Activated CD4-positive, alpha-beta T cell treated with anti-CD3 and anti-CD28 coated beads for 24 hours (primary cell): ENCODE measurements at places on chromosomes 7 and 10.

GRCh38 chr7:26343320-26343832, 51.7 kb downstream of the SNX10 start:
- DNase-seq: no peak

DNA sequence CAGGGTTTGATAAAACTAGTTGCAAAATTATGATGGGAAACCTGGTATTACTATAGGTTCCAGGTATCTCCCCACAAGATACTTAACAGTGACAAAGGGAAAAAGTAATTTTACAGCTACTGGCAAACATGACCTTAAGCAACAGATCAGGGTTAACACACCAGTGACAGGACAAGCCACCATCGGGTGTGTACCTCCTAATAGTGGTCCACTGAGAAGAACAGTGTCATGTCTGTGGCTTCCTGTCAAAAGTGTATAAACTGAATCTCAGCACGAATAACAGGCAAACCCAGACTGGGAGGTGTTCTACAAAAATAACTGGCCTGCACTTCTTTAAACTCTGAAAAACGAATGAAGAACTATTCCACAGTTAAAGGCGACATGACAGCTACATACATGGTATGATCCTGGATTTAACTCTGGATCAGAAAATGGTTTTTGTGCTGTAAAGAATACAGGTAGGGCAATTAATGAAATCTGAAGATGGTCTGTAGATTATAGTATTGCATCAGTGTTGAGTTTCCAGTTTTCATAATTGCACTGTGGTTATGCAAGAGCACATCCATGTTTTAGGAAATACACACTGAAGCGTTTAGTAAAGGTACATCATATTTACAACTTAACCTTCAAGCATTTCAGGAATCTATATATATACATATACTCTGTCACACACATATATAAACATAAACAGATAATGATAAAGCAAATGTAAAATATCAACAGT, 32.0 kb upstream of the ARMS2 start:
- DNase-seq: no peak

- DNase-seq: no peak
These were observed 7.4 kb upstream of the APBB1IP start for GRCh38 chr10:26430641-26431163.

DNA sequence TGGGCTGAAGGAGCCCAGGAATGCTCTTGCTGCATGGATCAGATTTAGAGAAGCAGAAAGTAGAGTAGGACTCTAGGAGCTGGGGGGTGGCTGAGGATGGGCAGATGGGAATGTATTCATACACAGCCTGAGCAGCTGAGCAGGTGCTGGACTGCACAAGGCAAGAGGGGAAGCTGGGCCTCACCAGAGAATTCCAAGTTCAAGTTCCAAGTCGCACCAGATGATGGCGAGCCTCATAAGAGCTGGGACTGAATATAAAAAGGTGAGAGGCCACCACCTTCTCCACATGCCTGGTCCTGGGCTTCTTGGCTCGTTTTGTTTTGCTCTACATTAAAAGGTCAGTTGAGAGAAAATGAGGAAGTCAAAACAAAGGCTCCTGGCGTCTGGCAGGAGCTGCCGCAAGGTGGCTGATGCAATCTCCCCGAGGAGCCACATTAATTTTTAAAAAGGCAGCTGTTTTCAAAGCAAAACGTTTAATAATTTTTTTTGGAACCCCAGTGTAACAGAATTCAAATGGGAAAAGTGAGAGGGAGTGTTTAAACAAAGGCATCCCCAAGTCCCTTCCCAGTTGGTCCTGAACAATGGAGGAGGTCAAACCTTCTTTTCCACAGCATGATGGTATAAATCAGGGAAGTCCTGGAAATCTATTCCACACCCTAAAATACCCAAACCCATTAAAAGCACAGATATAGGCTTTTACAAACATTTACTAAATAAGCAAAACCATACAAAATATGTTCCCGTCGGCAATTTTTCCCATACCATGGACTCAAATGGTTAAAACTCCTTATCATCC, 9.5 kb downstream of the CYREN start:
- no peak for DNase-seq

GRCh38 chr7:157413881-157414701, 77.3 kb downstream of the DNAJB6 start:
- no peak for DNase-seq

DNA sequence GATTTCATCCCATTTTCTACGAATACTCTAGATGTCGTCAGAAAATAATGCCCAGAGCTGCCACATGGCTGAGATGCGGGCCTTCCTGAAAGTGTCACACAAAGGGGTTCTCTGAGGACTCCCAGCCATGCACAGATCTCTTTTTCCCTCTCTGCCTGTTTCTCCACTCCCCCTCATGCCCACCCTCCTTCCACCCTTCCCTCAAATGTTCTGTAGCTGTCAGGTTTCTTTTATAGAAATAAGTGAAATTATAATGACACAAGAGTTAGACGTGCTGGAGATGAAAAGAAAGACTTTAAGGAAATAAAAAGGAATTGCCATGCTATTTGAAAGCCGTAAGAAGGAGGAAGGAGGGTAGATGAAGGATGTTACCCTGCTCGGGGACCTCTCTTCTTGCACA, 819.3 kb upstream of the CELF2 start:
- no peak for DNase-seq

DNA sequence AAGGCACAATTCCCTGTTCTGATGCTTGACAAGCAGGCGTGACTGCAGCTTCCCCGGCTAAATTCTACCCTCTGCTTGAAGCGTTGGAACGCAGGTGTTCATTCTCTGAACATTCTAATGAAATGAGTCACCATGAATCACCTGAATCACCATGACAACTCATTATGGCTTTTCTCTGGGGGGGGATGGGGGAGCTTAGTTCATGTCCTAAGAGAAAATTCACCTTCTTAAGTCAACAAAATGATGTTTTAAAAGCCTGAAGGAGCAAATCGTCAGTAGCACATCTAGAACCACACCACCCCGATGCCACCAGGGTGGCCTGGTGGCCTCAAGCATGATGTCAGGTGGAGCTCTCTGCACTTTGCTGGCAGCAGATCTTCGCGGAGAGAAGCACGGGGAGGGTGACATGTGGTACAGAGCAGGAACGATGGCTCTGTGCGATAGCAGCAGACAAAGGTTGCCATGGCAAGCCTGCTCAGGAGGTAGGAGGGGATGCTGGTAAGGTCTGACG, 33.7 kb downstream of the DDC start:
- no peak for DNase-seq

- DNase-seq: no peak
These were observed 202.9 kb downstream of the TRIL start for GRCh38 chr7:28755255-28755654.

DNA sequence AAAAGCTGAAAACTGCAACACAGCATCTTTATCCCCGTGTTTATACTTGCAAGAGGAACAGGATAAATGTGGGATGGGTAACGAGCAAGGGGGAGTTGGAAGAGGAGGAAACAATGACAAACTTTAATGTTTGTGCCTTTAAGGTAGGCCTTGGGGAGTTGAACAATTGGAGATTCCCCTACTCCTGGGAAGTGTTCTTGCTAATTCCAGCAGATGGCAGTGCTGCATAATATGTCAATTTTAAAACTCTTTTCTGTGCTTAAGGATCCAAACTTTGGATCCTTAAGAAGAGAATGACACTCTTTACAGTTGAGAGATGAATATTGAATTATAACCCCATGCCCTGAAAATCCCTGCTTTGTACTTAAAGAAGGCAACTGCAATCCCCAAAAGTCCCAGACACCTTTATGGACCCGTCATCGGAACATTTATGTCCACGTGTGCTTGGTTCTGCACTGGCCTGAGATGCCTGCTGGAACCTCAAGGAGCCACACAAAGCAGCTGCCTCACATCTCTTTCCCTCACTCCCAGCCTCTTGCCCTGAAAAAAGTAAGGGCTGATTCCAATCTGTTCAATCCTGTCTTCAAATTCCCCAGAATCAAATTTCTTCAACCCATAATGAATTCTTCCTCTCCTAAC, 12.0 kb downstream of the IFIT5 start:
- no peak for DNase-seq

- no peak for DNase-seq
These were observed 211.8 kb upstream of the PPP2R2D start for GRCh38 chr10:131689016-131689415.

DNA sequence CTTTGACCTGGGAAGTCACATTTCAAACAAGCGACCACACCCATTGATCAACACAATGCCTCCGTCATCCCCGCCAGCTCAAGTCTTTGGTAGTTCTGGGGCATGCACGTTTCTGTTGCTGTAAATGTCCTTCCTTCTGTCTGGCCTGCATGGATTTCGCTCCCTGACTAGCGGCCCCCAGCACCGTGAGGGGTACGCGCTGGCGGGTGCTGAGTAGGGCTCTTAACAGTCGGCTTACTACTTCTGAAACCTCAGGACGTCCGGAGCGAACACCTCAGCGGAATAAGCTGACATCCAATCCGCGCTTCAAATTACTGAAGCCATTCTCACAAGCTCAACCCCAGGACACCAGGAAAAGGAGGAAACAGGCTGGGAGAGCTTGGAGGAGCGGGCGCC, 505 bp downstream of the NUDCD3 start:
- DNase-seq: peak; percentile 6

GRCh38 chr7:123797673-123798531, 47.1 kb upstream of the HYAL4 start:
- no peak for DNase-seq

DNA sequence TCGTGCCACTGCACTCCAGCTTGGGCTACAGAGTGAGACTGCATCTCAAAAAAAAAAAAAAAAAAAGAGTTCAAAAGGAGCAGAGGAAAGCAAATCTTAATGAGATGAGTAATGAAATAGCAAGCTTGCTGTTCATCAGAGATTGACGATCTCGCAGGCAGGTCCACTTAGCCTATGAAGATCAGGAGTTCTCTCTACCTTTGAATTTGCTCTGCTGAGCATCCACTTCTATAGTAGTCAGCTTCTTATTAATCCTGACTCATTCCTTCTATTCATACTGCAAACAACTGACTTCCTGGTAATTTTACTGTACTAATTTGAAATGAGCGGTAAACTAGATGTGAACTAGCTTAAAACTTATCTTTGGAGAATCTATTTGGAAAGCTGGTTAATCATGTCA, 1014.6 kb downstream of the GATA3 start:
- DNase-seq: no peak

GRCh38 chr7:16791905-16792698, 12.7 kb downstream of the AGR2 start:
- no peak for DNase-seq

- DNase-seq: no peak
These were observed 16.6 kb downstream of the ESYT2 start for GRCh38 chr7:158812684-158813083.

DNA sequence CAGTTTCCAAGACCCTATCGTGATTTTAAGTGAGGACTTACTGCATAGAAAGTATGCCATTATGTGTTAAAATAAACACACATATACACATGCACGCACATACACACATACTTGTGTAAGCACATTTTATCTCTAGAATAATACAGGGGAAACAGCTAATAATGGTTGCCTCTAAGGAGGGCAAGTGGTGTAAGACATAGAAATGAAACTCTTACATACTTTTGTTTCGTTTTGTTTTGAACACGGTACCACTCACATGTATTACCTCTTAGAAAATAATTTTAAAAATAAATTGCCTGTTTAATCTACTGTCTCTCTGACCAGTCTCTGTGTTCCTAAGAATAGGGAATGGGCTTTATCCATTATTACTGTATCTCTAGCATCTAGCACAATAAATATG, 49.2 kb downstream of the HERPUD2 start:
- DNase-seq: no peak

DNA sequence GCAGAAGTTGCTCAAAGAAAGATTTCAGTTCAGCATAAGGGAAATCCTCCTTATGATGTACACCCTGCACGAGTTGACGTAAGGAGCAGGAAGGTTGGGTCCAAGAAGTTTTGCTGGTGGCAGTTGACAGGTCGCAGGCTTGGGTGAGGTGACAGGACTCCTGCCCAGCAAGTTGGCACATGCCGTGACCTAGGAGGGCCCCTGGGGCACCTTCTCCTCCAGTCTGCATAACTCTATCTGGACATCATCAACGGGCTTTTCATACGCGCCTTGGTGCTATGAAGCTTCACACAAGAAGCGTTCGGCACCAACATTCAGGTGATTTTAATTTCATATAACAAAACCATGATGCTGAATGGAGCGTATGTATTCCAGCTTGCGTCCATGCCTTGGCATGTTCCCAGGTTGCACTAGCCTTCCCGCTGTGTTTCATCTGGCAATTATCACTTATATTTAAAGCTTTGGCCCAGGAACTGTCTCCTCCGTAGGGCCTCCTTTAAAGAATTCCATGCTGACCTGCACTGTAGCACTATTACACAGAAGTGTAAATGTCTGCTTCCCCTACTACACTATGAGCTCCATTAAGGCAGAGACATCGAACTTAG, 651.6 kb upstream of the FOXK1 start:
- no peak for DNase-seq

DNA sequence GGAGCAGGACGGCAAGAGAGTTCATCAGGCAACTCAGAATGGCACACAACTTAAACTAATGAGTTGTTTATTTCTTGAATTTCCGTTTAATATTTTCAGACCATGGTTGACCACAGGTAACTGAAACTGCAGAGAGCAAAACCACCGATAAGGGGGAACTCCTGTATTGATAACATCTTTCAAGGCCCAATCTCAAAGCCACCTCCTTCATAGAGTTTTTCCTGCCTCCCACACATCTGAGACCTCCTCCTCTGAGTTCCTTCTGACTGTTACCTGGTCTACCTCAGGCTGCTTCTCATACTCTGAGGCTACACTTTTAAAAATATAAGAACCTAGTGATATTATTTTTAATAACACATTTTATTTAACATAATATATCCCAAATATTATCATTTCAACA, 341.5 kb upstream of the NPVF start:
- DNase-seq: no peak

DNA sequence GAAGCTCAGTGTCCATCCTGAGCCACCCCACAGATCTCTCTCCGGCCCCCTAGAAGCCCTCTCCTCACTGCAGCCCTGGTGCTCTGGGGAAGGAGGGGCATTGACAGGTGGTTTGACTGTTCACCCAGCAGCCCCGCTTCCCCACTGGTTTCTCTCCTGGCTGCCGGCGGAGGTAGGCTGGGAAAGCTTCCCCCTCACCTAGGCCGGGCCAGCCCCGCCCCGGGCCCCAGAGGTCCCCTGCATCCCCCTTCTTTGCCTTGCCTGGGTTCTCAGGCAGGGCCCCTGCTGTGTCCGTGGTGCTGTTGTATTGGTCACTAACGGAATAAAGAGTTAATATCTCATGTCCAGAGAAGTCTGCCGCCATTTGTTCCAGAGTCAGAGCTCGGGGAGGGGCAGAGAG, 21.2 kb downstream of the CLEC2L start:
- no peak for DNase-seq

- no peak for DNase-seq
These were observed 474.4 kb upstream of the C7orf33 start for GRCh38 chr7:148116195-148116594.

GRCh38 chr10:55311848-55312635, 511.0 kb upstream of the PCDH15 start:
- no peak for DNase-seq

GRCh38 chr10:119337796-119338432, 130.5 kb downstream of the GRK5 start:
- no peak for DNase-seq

- no peak for DNase-seq
These were observed 852 bp downstream of the FOXI2 start for GRCh38 chr10:127737563-127738511.
